ENCODE measurements at places on chromosomes 3 and 15.

DNA sequence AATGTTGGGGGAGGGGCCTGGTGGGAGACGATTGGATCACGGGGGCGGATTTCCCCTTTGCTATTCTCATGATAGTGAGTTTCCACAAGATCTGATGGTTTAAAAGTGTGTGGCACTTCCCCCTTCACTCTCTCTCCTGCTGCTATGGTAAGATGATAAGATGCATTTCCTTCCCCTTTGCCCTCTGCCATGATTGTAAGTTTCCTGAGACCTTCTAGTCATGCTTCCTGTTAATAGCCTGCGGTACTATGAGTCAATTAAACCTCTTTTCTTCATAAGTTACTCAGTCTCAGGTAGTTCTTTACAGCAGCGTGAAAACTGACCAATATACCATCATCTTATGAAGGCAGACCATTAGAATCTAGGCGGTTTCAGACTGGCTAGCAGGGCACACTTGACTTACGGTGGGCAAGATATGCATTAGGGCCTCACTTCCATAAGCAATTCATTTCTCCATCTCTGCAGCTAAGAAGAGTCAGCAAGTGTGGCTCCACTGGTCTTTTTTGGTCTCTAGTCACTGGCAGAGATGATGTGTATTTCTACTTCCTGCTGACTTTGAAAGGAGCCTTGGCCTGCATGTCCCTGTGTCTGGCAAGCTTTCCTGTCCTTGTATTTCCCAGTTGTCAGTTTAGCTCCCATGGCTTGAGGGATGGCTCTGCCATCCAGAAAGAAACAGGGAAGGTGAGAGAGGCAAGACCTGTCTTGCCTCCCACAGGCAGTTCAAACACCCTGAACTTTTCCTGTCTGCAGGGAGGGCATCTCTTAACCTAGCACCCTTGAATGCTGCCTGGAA, 109.0 kb upstream of the ADAMTS9 start:
- DNase-seq = no peak

- no peak for DNase-seq
Observed at GRCh38 chr15:43285609-43286037, 18.9 kb upstream of the TGM5 start.

GRCh38 chr3:108123326-108123725, 32.5 kb upstream of the CD47 start:
- no peak for DNase-seq

DNA sequence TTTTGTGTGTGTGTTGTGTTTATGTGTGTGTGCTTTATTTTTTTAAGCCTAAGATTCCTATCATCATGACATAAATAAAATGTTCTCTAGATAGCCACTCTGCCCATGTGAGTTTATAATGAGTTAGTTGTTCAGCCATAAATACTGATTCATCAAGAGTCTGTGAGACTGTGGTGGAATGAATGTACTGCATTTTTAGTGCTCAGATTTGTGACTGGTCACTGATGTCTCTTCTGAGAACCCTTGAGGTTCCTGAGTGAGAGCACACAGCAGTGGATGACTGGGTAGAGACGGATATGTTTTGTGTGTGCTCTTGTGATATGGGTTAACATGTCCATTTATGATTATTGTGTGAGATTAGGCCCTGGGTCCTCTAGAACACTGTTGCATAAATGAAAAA, 51.2 kb downstream of the SETD5 start:
- no peak for DNase-seq

All from left forelimb (tissue), 1 donor.